ENCODE measurements at places on chromosomes 11 and 22.
A peak's percentile ranks its signal among the peaks of the same experiment; 100 is the strongest.

DNA sequence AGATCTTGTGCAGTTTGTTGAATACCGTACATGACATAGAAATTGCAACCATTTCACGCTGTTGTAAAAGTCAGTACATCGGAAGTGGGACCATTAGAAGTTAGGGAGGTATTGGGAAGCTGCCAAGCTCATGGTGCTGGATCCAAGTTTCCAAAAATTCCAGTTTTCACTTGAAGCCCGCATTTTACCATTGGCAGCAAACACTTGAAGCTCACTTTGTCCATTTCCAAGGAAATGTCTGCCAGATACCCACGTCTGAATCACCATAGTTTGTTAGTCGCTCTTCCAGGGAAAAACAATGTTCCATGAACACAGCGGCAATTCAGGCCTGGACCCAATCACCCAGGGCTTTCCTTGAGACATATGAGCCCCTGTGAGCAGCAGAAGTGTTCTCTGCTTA, 22.6 kb upstream of the PARVB start:
- no peak for DNase-seq

DNA sequence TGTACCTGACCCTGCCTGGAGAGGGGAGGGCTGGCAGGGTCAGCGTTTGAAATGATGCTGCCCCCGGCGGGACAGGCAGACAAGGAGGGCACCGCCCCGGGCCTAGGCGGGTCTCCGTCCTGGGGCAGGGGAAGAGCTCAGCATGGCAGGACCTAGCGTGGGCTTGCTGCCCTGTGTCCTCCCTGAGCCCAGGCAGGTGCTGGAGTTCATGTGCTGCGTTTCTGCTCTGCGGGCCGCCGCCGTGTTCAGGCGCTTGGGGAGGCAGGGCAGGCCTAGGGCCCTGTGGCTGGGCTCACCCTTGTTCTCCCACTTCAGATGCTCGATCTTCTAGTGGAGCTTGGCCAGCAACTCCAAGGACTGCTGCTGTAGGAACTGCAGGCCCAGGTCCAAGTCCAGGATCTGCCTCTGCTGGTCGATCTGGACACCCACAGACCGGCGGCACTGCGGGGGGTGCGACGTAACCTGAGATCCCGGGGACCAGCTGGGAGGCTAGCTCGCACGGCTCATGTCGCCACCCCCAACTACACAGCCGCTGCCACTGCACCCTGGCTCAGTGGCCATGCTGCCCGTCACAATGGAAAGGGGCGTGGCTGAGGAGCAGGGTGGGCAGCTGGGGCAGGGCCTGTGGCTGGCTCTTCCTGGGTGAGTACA, 84.4 kb downstream of the MED15 start:
- DNase-seq, result no peak

GRCh38 chr22:27874764-27875163, 44.3 kb downstream of the PITPNB start:
- no peak for DNase-seq

GRCh38 chr11:19938866-19939265, 221.4 kb downstream of the DBX1 start:
- DNase-seq, result no peak

DNA sequence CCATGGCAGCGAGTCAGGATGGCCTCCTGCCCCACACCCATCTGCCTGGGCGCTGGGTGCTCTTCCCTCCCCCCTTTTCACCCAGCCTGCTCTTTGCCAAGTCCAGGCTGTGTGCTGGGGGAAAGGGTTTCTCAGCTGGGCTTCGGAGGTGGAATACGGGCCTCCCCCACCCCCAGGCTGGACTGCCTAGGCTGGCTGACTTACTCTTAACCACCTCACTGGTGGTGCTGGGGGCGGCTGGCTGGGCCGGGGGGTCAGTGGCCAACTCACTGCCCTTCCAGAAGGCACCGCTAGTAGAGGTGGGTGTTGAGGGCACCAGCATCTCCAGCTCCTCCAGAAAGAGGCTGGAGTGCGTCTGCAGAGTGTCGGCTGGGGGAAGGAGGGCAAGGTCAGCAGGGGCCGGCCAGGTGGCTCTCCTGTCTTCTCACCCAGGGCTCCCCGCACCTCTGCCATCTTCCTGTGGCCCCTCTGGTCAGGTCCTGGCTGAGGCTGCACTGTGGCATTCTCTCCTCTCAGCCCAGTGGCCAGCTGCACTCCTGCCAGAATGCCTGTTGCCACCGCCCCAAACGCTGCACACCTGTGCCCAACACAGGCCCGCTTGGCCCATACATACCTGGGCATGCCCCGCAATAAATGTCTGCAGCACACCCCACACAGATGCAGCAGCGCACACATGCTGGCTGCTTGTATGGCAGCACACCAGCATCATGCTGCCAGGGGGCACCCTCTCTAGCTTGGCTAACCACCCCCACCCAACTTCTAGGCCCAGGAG, 9.7 kb downstream of the PITPNM1 start:
- DNase-seq, result no peak

GRCh38 chr11:132898676-132899075, 633.6 kb downstream of the OPCML start:
- DNase-seq, result no peak

DNA sequence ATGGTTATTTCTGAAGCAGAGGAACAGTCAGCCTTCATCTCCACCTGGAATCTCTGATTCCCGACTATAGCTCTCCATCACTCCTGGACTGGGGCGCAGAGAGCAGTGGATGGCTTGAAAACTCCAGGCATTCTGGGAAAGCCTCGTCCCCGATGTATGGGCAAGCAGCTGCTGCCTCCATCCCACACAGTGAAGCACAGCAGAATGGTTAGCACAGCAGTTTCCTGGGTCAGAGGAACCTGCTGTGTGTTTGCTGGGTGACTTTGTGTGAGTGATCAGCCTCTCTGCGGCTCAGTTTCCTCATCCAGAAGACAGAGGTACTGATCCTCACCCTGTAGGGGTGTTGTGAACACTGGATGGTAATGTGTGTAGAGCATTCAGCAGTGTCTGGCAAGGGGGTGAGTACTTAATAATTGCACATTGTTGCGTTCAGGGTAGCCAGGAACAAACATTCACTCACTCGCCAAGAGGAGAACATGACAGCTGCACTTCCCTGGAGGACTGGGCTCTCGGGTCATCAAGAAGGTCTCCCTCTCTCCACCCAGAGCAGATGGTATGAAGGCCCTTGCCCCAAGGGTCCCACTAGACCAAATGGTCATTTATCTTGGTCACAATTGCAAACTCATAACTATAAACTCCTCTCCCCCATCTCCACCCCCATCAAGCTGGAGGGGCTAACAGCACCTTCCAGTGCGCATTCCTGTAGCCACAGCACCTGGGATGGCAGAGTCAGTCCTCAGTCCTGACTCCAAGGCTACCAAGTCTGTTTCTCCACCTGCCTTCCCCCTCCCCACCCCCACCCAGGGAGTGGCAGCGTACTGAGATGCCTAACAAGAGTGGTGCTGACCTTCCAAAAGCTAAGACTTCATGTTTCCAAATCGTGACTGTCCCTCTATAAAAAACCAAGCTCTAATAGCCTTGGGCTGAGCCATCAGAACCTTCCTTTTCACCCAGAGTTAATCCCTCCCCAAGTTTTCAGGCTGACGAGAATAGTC, 1.5 kb upstream of the CHST1 start:
- DNase-seq, result no peak

- DNase-seq, result peak; percentile 68
These were observed at the start of gene MAP4K2 for GRCh38 chr11:64803158-64803845. TSS of gene MAP4K2 (minus strand) at chr11:64803214. CDS start at chr11:64803149, 65 bp downstream.

- DNase-seq, result no peak
These were observed 20.8 kb upstream of the LINC01488 start for GRCh38 chr11:69460540-69461257.
